ENCODE measurements at places on chromosomes 1 and 21. TPM values are rescaled to one million over a fixed set of nuclear protein-coding genes. Genes with fewer than 3 reads are reported as not detected.

MYCL gene
- 0.09 TPM for total RNA-seq

CFAP45 gene
- 1.0 TPM for total RNA-seq

OR2M3 gene
- total RNA-seq: not detected

ASAP3 gene
- total RNA-seq: 95.2 TPM

FLAD1 gene
- 13.7 TPM for total RNA-seq

CFAP141 gene
- total RNA-seq: not detected

F3 gene
- 2.2 TPM for total RNA-seq

OR2T1 gene
- not detected for total RNA-seq

S100A12 gene
- not detected for total RNA-seq

ADAM30 gene
- total RNA-seq: not detected
